Uterus (tissue), 4 donors: ENCODE measurements at places on chromosomes 7 and 10. TPM values are rescaled to one million over a fixed set of nuclear protein-coding genes. Genes with fewer than 3 reads are reported as not detected.
A peak's percentile ranks its signal among the peaks of the same experiment; 100 is the strongest.

The METTL27 gene
- total RNA-seq, result 2.8 TPM

The DEPP1 gene
- 52.5 TPM for total RNA-seq

The TMEM225B gene
- total RNA-seq, result 2.2 TPM

The GJD4 gene
- not detected for total RNA-seq

The CADPS2 gene
- 36.4 TPM for total RNA-seq

DNA sequence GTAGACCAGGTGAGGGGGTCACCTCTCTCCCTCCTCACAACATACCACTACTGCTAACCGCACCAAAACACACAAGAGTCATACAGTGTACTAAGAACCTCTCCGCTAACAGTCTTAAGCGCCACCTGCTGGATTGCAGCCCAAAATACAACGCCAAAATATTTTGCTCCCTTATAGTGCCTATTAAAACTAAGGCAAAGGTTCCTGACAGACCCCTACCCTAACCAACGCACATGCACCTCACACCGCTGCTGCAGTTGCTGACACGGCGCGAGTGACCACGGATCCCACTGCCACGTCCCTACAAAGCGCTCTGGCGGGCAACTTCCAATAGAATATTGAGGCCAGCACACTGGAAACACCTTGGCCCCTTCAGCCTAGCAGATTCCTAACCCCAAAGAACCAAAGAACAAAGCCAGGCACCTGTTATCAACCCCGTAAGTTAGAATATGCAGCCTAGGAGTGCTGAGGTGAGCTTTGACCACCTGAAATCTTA is 563.6 kb upstream of the SEMA3D start:
- no peak for DNase-seq

- no peak for DNase-seq
These were observed 71.4 kb upstream of the DYNC1I1 start for GRCh38 chr7:95700917-95701316.

DNA sequence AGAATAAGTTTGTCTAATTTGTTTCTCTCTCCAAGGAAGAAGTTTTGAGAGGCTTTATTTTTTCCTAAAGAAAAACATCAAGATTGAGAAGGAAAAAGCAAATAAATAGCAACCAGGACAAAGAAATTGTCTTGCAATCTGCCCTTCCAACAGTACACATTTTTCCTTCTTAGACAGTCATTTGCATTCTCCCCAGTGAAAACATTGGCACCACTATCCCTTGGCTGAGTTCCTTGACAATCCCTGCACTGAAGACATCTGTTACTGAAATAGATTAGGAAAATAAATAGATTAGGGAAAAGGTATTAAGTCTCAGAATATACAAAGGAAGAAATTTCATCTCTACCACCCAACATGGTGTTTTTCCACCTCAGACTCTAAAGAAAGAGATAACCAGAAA is 12.2 kb upstream of the TMEM243 start:
- no peak for DNase-seq

DNA sequence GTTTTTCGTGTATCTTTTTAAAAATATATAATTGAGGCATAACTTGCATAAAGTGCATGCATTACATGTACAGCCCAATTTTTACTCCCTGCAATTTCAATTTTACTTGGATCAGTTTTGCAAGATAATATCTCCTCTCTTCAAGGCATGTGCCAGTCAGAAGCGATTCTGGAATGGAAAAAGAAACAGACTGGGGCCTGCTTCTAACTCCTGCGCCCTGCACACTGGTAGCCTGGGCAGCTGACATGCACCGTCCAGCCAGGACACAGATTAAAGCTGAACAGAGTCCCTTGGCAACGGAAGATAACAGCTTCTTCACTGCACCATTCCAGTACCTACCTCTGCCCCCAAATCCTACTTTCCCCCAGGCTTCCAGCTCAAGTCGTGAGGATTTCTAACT is 182.1 kb downstream of the FAM107B start:
- no peak for DNase-seq

DNA sequence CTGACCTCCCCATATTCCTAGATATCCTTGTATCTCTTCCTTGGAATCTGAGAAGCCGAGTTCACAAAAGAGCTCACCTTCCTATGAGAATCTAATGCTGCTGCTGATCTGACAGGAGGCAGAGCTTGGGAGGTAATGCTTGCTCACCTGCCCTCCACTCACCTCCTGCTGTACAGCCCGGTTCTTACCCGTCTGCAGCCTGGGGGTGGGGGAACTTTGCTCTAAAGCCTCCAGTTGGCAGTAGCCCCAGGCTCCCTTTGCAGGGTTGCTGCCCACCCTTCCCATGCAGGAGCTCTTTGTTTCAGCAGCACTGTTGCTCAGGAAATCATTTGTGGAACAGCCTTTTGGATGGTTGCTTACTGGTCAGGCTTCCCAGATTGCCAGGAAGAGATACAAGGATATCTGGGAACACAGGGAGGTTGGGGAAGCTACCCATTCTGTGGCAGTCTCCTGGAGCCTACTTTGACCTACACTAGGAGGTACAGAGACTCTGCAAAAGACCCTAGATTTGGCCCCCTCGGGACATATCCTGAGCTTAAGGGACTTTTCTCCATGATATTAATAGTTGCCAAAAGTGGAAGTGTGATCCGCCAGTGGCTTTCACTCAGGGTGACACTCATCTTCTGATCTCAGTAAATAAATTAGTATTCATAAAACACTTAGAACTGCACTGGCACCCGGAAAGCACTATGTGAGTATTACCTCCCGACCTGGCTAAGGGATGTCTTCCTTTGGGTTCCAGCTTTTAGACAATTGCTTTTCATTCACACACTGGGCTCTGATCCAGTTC is 363.7 kb upstream of the PODXL start:
- no peak for DNase-seq

DNA sequence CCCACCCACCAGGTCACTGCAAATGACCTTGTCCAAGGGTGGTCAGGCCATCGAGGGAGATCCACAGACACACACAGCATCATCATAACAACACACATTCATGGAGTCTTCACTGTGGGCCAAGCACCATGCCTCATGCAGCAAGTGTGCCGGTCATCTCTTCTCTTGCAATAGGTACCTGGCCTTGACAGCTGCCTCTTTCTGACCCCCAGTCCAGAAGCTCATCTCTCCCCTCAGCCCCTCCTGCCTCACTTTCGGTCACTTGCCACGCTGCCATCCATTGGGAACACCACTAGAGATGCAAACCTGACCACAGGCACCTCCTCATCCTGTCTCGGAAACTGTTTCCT is 75.9 kb downstream of the OAT start:
- DNase-seq, result no peak

- DNase-seq, result peak; percentile 70
These were observed 62.6 kb downstream of the GLI3 start for GRCh38 chr7:42174391-42174912.

- no peak for DNase-seq
These were observed 201.2 kb upstream of the FRMD4A start for GRCh38 chr10:14531974-14532373.

- DNase-seq, result peak; percentile 96
These were observed 724 bp downstream of the BBIP1 start for GRCh38 chr10:110918269-110918642.

DNA sequence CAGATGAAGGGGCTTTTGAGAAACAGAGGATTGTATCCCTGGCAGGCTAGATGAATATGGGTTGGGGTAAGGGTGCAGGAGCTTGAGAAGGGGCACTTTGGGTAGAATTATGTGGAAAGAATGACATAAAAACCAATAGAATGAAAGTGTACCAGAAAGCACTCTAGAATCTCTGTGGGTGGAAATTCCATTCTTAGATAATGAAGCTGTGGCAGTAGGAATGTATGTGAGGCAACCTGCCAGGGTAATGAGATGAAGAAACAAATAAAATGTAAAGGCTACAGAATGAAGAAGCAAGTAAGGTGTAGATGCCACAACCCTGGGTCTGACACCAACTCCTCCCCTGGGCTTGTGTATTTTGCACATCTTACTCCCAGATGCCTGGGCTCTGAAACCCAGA is 16.8 kb downstream of the NOBOX start:
- DNase-seq, result no peak

DNA sequence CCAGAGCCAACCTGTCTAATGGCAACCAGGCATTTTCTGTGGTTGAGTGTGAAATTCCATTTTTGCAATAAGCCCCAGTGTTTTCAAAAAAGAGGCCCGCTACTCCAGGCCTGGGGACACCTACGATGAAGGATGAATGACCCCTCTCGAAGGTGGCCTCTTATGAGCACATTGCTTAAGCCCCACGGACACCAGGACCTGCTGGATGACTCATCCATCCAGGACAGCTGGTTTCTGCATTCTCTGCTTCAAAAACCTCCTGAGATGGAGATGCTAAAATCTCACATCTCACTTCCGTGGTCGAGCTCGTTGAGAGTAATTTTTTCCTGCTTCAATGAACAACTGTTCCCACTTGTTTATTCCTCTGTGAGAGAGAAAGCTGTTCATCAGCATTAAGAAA is 150.2 kb upstream of the FZD8 start:
- DNase-seq, result no peak

- no peak for DNase-seq
These were observed 3.9 kb downstream of the RAB11FIP2 start for GRCh38 chr10:118042827-118043242.

GRCh38 chr10:3757250-3757637 is 27.8 kb downstream of the KLF6 start:
- DNase-seq, result no peak

- DNase-seq, result no peak
These were observed 650.4 kb downstream of the SDK1 start for GRCh38 chr7:3951316-3952055.
